ENCODE measurements at places on chromosomes 7 and 10.

- DNase-seq, result no peak
Observed at GRCh38 chr7:144907577-144907976, 71.7 kb upstream of the TPK1 start.

DNA sequence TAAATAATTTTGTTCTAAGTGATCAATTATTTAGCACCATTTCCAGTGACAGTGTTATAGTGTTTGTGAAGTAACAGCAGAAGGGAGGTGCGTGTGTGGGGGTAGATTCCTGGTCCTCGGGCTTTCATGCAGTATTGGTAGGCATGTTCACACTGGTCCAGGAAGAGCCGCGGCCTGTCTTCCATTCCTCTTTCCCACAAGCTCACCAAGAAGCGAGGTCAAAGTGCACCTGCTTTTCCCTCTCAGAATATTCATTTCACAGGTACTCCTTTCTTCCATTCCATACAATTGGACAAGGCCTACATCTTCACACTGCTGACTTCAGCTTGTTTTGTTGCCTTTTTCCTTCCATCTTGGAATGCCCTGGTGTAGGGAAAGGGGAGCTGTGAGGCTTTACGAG is 151.8 kb upstream of the CELF2 start:
- DNase-seq, result no peak

DNA sequence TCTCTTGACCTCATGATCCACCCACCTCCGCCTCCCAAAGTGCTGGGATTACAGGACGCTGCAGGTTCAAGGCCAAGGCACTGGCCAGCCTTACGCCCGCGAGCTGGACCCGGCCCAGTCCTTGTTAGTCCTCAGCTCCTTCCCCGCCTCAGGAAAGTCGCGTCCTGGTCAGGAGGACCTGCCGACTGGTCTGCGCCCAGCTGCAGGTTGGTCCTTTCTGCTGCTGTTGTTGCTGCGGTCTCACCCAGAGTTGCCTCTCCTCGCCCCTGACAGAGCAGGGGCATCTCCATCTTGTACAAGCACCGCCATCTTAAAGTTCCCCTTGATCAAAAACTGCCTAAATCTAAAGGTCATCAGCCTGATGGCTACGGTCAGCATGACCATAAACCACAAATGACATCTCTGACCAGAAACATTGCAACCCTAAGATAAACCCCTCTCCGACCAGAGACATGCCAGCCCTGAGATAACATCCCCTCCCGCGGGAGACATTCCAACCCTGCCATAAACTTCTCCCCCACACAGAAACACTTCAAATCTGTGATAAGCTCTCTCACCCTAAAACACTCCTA is 13.9 kb upstream of the BMS1 start:
- DNase-seq, result no peak

- DNase-seq, result no peak
Observed at GRCh38 chr10:131239926-131240325, 71.6 kb downstream of the TCERG1L start.

GRCh38 chr10:13483951-13484350 is 44.9 kb downstream of the BEND7 start:
- no peak for DNase-seq

DNA sequence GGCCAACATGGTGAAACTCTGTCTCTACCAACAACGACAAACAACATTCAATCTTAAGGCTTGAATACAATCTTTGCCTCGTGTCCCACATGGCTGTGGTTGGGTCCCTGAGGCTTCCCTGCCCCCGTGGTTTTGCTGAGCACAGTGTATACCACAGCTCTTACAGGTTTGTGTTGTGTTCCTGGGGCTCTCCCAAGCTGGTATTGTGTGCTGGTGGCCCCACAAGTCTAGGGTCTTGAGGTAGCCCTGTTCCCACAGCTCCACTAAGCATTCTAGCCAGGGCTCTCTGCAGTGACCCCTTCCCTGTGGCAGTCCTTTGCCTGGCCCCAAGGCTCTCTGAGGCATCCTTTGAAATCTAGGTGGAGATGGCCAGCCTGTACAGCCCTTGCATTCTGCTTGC is 68.0 kb upstream of the CCNY start:
- DNase-seq, result no peak

DNA sequence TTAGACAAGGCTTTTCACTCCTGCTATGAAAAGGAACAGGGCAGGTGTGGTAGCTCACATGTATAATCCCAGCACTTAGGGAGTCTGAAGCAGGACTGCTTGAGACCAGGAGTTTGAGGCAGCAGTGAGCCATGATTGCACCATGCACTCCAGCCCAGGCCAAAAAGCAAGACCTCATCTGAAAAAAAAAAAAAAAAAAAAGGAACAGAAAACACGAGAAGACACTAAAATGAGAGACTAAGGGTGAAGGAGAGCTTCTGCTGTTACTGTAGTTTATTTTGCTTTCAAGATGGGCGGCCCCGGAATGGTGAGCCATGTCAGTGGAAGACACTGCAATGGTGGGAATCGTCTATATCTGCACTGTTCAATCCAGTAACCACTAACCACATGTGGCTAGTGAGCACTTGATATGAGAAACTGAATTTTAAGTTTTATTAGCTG is 9.9 kb downstream of the PIP4K2A start:
- DNase-seq, result no peak

- no peak for DNase-seq
Observed at GRCh38 chr10:9015447-9015846, 961.0 kb downstream of the GATA3 start.

GRCh38 chr10:65548001-65548400 is 1377.8 kb upstream of the LRRTM3 start:
- peak; percentile 19 for DNase-seq

DNA sequence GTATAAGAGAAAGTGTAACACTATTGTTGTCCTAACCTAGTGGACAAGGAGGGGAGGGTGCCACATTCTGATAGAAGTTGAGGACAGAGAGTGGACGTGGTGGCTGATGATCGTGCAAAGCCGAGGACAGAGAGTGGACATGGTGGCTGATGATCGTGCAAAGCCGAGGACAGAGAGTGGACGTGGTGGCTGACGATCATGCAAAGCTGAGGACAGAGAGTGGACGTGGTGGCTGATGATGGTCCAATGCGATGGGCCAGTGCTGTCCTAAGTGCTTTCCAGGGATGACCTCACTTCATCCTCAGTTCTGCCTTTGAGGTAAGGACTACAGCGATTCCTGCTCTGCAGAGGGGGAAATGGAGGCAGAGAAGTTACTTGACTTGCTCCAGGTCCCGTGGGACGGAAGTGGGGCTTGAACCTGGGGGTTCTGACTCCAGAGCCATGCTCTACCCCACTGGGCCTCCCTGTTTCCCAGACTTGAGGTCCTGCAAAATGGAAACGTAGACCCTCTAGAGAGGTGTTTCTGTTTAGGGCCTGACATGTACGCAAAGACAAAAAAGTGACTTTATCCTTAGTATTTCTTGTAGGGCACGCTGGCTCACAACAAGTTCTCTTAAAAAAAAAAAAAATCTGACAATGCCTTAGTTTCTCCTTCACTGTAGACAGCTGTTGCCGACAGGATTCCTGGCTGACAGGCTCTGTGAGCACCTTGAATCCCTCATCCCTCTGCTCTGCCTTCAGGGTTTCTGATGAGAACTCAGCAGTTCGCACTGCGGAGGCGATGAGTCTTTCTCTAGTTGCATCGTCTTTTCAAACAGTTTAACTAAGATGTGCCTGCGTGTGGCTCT is 20.3 kb upstream of the NCAPG2 start:
- no peak for DNase-seq
